ENCODE measurements at places on chromosomes 1 and 21.

DNA sequence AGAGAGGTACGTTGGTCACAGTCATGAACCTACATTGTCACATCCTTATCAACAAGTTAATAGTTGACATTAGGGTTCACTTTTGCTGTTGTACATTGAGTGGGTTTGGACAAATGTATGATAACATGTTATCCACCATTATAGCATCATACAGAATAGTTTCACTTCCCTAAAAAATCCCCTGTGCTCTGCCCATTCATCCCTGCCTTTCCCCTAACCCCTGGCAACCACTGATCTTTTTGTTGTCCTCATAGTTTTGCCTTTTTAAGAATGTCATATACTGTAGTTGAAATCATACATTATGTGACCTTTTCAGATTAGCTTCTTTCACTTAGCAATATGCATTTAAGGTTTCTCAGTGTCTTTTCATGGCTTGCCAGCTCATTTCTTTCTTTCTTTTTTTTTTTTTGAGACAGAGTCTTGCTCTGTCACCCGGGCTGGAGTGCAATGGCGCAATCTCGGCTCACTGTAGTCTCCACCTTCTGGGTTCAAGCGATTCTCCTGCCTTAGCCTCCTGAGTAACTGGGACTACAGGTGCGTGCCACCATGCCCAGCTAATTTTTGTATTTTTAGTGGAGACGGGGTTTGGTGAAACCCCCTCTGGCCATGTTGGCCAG lies 50.6 kb downstream of the UCK2 start:
- DNase-seq, result no peak

DNA sequence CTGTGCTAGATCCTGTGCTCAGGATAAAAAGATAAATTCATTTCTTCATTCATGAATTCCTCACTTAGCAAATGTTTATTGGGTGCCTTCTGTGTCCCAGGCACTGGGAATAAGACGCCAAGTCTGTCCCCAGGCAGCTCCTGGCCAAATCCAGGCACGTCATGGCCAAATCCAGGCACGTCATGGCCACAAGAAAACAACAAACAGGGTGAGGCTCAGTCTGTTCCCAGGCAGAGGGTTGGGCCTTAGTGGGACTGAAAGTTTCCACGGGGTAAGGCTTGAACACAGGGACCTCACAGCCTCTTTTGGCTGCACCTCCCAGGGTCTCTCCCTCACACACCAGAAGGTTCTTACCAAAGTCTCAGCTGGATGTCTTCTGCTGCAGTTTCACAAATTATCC lies 95.7 kb downstream of the PAX7 start:
- no peak for DNase-seq

GRCh38 chr1:196091397-196092135 lies 516.7 kb downstream of the KCNT2 start:
- no peak for DNase-seq

- DNase-seq, result peak; percentile 96
Observed at GRCh38 chr1:221274373-221274772, 395.1 kb downstream of the HLX start.

- peak; percentile 95 for DNase-seq
Observed at GRCh38 chr21:33324291-33325221, at the start of gene IFNAR1. Gene IFNAR1 (plus strand): TSS chr21:33324970. CDS start chr21:33325056, 86 bp downstream.

DNA sequence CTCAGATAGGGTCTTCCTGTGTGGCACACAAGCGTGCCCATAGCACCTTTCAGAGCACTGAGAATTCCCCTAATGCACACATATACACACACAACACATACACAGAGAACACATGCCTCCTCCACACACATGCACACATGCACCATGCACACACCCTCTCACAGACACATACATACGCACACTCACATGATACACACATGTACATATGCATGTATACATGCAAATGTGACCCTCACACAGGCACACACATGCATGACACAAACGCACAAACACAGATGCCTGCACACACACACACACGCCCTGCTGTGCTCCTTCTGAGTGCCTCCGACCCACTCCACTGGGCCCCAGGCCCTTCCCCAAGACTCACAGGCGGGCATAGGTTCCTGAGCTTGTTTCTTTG lies 251.0 kb downstream of the PTPRU start:
- DNase-seq, result no peak

DNA sequence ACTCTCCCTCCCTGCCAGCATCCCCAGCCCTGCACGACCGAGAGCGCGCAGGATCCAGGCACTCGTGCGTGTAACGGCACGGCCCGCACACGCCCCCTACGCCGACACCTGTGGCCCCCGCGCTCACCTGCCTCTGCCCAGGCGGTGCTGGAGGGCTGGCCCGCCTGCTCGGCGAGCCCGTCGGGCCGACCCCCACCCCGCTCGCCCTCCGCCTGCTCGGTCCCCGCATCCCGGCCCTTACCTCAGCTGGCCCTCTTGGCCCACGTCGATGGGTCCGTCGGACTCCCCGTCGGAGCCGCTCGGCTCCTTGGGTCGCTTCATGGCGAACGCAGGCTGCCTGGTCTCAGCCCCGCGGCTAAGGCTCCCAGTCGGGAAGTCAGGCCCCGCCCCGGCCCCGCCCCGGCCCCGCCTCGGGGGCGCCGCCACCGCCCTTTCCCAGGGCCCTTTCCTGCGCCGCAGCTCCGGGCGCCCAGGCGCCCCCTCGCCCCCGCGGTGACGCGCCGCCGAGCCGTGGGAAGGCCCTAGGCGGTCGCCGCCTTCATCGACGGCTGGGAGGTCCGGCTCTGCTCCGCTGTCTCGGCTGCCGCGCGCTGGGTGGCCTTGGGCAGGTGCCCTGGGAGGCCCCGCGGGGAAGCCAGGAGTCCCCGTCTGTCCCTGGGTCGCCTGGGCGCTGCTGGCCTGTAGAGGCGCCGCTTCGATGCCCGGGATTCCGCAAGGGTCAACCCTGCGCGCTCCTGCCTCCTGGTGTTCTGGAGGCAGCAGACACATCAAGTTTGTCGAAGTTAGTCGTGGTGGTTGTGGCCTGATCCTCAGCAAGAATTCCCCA lies at the start of gene HEYL:
HEYL (minus strand) TSS at position 339 of the 826 bp plus-strand sequence; CDS start at position 321, 18 bp downstream.
- no peak for DNase-seq

DNA sequence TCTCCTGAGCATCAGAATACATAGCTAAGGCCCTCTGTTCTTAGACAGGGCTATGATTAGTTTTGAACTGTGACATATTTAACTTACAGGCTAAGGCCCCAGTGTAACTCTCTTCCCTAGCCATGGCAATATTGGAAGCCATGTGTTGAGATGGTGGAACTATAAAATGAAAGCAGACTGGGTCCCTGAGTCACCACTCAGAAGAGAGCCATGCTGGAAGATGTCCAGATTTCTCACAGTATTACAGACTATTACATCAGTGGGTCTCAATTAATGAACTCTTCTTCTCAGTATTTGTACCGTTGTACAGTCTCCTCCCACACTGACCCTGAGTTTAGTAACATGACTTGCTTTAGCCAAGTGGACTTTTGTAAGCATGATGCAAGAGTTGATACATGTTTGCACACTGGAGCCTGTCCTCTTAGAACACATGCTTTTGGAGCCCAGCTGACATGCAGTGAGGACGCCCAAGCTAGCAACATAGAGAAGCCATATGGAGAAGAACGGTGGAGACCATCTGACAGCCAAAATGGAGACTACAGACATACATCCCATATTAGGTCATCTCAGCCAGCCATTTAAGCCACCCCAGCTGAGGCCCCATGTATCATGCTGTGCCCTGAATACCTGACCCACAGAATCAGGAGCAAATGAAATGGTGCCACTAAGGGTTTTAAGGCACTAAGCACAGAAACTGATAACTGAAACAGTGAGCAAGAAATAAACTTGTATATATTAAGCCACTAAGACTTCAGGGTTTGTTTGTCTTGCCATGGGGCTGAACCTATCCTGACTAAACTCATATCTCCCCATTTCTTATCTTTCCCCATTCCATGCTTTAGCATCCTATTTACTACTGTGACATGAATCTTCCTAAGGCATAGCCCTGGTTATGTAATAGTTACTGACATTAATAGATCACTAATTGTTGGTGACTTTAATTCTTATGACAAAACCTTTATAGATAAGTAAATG lies 24.4 kb downstream of the TBX15 start:
- DNase-seq, result no peak

DNA sequence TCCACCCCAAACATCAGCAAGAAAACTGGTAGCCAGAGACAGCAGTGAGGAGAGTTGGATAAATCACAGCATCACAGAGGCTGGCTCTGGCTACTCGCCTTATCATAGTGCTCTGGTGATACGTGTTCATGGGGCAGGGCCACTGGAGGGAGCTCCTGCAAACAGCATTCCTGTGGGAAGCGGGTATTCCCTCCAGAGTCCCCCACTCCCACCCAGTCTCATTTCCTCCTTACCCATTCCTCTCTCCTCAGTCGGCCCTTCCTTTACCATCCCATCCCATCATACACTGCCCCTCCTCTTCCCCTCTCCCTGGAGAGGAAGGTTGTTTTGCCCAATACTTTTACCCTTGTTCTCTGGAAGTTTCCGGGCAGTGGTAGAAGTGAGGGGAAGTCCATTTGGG lies 7.1 kb downstream of the NHLH2 start:
- DNase-seq, result no peak

DNA sequence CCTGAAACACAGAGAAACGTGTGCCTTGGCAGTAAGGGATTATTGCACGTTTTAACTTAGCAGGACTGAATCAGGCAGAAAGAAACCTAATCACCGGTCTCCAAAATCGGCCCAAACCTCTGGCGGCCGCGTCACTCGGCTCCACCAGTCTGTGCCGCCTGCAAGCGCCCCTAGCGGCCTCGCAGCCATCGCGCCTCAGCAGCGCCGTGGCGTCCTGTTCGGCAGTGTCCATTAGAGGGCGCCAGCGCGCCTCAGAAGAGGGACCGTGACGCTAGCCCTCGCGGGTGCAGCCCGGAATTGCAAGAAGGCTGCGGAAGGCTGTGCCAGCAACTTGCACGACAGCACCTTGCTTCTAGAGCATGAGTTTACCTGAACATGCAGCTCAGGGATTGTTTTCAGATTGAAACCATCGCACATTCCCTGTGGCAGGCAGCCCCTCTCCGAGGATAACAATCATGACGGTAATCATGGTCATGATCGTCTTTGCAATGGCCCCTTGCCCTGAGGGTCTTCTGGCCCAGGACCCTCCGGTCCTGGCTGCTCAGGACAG lies 164.4 kb downstream of the TRIM33 start:
- DNase-seq, result peak; percentile 36

GRCh38 chr1:101299141-101299540 lies 62.3 kb downstream of the S1PR1 start:
- no peak for DNase-seq

GRCh38 chr21:27403011-27403410 lies 436.1 kb upstream of the ADAMTS5 start:
- DNase-seq, result no peak

- no peak for DNase-seq
Observed at GRCh38 chr1:234983564-234984238, 144.9 kb downstream of the TOMM20 start.

All from NCI-H1417 treated with DMSO at 0.1 percent for 48 hours (cell line).